Activated CD4-positive, alpha-beta T cell treated with anti-CD3 and anti-CD28 coated beads, Interleukin-2, amount 50 U/mL, for 1 hour (primary cell): ENCODE measurements at places on chromosomes 2 and 18.
A peak's percentile ranks its signal among the peaks of the same experiment; 100 is the strongest.

GRCh38 chr2:15965564-15966019 is 25.2 kb downstream of the MYCN start:
- peak; percentile 14 for DNase-seq

- no peak for DNase-seq
Observed at GRCh38 chr2:124708661-124709060, 683.6 kb downstream of the CNTNAP5 start.

DNA sequence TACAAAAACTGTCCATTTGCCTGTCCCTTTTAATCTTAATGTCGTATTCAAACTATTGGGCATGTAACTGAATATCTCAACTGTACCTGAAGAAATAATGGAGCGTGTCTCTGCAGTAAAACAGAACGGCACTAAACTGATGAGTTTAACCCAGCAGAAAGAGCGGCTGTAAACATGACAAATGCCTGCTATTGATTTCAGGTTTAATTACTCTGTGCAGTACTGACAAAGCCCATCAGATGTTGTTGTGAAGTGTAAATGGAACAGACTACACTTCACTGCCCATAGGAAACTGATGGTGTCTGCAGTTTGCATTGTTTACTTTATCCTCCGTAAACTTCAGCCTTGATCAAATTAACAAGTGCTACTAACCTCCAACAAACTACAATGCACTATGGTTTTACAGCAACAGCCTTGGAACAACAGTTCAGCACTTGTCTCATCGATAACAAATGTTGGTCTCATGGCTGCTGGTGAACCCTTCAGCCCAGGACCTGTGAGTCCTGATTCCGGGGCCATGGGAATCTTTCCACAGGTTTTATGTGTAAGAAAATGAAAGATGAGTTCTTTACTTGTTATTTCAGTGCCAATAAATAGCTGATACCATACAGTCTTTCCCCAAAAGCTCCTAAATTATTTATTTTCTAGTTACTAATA is 316.5 kb downstream of the CCDC178 start:
- DNase-seq: no peak

DNA sequence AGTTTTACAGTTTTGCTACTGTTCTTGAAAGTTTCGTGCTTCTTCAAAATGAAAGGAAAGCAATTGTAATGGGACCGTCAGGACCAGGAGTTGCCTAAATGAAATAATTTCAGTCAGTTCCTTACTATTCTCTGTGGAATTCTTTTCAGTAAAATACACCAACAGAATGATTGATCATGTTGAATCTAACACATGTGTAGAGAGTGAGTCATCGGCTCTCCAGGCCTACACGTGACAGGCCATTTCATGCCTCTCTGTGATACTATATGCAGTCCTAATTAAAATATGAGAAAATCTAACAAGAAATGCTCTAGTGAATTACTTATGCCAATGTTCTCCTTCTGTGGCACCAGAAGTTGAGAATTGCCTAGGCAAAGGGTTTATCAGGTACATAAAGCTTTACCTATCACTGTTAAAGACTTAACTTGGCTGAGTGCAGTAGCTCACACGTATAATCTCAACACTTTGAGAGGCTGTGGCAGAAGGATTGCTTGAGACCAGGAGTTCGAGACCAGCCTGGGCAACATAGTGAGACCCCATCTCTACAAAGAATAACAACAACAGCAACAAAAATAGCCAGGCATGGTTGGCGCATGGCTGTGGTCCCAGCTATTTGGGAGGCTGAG is 199.4 kb downstream of the LRRTM1 start:
- no peak for DNase-seq

GRCh38 chr2:84234103-84234502 is 225.0 kb downstream of the SUCLG1 start:
- DNase-seq: no peak

DNA sequence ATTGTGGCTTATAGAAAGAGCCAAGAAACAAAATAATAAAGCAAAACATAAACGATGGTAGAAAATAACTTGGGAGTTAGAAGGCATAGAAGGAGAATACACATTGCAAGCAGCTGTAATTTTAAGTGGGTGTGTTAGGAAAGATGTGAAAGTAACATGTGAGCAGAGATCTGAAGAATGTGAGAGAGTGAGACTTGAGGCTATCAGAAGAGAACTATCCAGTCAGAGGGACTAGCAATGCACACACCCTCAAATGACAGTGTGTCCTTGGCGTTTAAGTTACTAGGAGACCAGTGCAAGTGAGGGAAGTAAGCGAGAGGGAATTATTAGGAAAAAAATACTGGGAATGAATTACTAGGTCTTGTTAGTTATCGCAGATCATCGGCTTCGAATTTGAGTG is 304.9 kb downstream of the DSEL start:
- DNase-seq: no peak

- DNase-seq: no peak
Observed at GRCh38 chr2:210862283-210863065, 306.1 kb downstream of the CPS1 start.

- no peak for DNase-seq
Observed at GRCh38 chr2:173997269-173997668, 32.1 kb upstream of the SP3 start.

DNA sequence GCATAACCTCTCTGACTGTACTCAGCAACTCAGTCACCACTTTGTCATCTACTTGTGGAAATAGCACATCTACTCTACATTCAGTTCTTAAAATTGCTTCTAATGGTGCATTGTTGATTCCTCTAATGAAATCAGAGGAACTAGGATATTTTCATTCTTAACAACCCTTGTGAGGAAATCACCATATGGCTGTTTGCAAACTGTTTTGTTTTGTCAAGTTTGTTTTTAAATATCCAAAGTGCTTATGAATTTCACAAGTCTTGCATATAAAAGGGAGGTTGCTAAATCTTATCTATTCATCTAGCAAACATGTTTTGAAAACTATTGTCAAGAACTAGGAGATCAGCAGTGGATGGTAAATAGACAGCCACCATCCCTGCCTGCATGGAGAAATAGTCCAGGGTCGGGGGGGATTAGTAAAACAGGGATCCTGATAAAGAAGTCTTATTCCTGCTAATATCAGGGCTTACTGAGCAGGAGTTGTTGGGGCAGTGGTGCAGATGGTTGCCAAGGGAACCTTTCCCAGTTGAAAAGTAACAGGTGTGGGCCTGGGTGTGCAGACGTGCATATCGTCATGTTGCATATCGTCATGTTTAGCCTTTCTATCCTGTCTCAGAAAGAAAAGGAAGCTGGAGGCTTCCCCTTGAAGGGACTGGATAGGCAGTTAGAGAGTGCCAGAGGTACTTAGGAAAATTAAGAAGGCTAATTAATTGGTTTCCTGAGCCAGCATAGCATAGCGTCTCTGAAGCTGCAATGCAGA is 7.5 kb upstream of the MYO3B start:
- DNase-seq: no peak

DNA sequence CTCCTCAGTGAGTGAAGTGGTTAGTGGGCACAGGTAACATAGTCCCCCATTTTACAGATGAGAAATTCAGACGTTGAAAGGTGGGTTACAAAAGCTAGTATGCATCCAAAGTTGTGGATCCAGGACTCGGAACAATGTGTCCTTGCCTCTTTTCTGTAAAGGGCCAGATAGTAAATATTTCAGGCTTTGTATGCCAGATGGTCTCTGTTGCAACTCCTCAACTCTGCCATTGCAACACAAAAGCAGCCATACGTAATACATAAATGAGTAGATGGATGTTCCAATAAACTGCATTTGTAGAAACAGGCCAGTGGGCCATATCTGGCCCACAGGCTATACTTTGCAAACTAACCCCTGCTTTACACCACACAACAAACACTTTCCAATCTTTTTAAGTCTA is 166.6 kb upstream of the PKDCC start:
- DNase-seq: no peak

GRCh38 chr2:3944841-3945240 is 241.5 kb downstream of the DCDC2C start:
- DNase-seq: no peak

DNA sequence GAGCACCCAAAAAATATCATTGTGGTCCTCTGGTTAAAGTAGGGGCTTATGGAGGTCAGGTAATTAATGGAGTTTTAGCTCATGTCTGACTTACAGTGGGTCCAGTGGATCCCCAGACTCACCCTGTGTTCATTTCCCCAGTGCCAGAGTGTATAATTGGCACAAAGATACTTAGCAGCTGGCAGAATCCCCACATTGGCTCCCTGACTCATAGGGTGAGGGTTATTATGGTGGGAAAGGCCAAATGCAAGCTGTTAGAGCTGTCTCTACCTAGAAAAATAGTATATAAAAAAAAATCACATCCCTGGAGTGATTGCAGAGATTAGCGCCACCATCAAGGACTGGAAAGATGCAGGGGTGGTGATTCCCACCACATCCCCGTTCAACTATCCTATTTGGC is 1067.6 kb upstream of the ACVR2A start:
- no peak for DNase-seq

DNA sequence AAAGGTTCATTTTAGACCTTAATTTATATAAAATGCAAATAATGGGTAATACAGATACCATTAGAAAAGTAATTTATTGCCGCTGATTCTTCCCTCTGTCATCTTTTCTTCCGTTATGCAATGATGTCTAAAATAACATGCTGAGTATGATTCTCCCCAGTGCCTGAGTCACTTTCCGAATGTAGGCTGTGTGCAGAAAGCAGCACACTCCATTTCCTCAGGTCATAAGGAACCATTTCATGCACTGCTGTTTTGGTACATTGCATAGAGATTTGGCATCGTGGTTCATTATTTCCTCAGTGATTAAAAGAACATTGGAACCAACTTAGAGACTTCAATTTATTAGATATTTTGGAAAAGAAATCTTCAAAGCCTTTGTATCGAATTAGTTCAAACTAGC is 173.5 kb downstream of the CDH2 start:
- DNase-seq: no peak

GRCh38 chr18:48950536-48951447 is at the start of gene SMAD7:
Gene SMAD7 (minus strand): TSS chr18:48950965. CDS start chr18:48950424, 541 bp downstream.
- no peak for DNase-seq

GRCh38 chr2:85265304-85265703 is 62.5 kb downstream of the TGOLN2 start:
- DNase-seq: no peak

- DNase-seq: no peak
Observed at GRCh38 chr18:58348951-58349350, 279.9 kb downstream of the ALPK2 start.

DNA sequence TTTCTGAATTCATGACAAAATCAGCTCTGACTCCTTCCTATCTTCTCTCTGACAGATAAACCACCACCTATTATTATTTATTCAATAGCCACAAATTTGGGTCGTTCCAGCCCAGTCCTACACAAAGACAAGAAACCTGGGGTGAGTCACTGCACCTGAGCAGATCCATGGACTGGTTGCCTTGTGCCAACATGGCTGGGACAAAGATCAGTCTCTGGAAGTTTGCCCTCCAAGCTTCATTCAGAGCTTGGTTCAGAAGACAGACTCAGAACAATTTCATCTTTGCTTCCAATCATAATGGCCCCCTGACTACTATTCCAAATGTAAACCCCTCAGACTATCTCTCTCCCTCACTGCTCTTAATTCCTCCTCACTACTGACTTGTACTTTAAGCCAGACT is 9.6 kb upstream of the EXOC6B start:
- no peak for DNase-seq

- no peak for DNase-seq
Observed at GRCh38 chr2:233656443-233656842, 15.3 kb upstream of the UGT1A9 start.

DNA sequence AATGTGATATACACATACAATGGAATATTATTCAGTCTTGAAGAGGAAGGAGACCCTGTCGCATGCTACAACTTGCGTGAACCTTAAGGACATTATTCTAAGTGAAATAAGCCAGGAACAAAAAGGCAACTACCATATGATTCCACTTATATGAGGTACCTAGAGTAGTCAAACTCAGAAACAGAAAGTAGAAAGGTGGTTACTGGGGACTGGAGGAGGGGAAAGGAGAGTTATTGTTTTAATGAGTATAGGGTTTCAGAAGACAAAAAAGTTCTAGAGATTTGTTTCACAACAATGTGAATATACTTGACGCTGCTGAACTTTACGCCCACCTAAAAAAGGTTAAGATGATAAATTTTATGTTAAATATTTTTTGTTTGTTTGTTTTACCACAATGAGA is 47.0 kb downstream of the CXCR4 start:
- DNase-seq: no peak

DNA sequence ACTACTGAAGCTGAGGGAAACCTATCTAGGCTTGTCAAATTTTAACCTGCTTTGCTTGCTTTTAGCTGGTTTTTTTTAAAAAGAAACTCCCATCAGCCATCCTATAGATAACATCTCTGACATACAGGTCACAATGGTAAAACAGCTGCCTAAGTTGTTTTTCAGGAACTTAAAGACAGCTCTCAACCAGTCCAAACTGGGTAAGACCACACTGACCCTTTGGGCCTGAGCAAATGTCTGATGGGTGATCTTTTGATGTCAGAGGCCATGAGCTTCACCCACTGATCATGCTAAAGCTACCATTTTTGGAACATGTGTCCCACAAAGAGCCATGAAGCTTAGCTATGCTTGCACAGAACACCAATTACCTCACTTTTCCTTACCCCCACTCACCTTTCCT is 50.0 kb upstream of the TANC1 start:
- no peak for DNase-seq

DNA sequence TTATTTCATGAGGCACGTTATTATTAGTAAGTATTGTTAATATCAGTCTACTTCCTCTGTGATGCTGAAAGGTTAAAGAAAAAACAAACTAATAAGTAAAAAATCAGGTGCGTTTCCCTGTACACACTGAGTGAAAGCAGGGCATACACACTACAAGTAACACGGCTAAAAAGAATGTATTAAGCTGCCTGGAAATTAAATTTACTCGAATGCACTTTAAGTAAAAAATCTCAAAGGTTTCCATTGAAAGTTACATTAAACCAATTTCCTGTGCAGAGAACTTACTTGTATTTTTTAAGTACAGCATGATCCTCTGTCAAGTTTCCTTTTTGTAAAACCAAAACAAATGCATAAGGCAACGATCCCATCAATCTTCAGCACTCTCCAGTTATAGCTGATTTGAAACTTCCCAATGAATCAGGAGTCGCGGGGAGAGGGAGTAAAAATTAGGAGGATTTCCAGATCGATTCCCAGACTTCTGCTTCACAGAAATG is 633 bp downstream of the BCL2 start:
- DNase-seq: no peak

DNA sequence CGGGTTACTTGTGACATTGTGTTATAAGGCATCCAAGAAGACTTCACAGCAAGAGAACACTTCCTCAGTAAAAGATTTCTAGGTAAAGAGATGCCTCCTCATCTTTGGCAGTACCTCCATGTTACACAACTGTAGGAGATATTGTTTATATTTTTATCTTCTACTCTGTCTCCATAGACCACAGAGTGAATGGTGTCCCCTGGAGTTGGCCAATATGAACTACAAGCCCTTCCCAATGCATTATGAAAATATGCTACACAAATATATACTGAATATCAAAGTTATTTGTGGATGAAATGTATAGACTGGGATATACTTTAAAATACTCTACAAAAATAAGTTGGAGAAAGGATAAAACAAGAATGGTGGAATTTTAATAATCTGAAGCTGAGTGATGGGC is 46.7 kb downstream of the MBOAT2 start:
- DNase-seq: no peak
